Fibroblast of mammary gland (primary cell): ENCODE measurements at places on chromosomes 16 and 17.
A peak's percentile ranks its signal among the peaks of the same experiment; 100 is the strongest.

GRCh38 chr16:58551496-58551895 lies 36.2 kb downstream of the SETD6 start:
- DNase-seq: no peak

- DNase-seq: peak; percentile 24
These were observed 22.7 kb downstream of the BCO1 start for GRCh38 chr16:81261049-81261648.

DNA sequence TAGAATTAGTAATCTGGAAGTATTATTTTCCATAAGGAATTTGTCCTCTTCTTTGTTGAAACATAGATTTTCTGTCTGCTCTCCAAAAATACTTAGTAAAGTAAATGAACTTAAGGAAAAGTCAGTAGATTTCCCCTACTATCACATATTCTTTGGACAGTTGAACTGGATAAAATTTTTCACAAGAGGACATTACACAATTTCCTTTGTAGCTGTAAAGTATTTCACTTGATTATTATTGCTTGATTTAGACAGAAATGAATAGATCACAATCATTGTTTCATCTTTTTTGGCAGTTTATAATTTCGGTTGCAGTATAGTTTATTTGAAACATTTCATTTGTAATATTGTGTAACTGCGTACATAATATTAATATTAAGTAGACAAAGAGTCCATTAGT lies 12.5 kb downstream of the CYB5B start:
- no peak for DNase-seq

DNA sequence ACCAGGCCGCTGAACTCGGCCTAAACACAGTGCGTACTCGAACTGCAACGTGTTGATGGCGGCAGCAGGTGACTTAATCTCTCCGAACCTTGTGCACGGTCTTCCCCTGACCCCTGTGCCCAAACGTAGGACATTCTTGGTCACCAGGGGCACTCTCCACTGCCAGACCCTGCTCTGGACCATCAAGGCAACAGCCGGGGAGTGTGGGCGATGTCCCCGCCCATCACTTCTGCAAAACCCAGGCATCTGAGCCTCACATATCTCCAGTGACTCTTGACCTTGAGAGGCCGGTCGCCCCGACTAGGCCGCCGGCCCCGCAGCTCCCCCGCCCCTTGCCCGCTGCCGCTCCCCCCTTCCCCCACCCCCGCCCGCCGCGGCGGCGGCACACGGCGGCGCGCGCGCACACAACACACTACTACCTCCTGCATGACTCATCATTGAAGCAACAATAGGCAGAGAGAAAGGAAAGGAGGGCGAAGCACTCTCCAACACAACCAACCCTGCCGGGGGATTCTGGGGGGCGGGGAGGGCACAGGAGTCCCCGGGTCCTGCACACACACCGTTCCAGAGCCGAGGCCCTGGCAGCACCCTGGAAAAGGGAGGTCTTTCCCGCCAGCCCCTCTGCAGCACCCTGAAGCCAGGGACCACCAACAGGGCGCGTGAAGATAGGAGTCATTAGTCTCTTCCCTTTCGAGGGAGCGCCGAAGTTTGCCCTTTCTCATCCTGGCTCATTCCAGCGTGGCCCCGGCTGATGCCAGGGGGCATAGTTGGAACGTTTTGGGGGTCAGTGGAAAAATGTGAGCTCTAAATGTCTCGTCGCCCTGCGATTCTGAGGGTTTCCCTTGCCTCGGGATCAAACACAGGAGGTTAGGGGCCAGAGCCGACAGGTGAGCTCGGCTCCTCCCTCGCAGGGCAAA lies 1.9 kb downstream of the MNT start:
- DNase-seq: peak; percentile 79

DNA sequence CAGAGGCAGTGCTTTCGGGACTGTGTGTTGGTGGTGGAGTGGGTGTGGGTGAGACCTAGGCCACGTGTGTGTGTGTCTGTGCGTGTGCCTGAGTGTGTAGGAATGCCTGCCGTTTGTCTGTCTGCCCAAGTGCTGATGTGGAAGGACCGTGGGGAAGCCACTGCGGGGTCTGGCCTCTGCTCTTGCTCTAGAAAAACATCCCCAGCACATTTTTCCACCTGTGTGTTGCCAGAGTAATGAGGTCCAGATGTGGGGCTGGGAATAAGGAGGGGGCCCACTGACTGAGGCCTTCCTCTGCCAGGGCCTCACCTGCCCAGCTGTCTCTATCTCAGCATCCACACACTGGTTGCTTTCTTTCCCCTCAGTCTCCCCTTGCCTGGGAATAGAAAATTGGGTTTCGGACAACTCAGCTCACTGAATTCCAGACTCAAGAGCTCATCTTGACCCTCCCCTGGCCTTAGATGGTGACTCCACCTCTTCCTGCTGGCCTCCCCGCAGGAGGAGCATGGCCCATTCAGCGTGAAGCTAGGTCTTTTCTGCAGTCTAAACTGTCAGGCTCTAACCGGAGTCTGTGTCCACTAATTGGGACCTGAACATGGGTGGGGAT lies 7.6 kb downstream of the SGCA start:
- peak; percentile 90 for DNase-seq

DNA sequence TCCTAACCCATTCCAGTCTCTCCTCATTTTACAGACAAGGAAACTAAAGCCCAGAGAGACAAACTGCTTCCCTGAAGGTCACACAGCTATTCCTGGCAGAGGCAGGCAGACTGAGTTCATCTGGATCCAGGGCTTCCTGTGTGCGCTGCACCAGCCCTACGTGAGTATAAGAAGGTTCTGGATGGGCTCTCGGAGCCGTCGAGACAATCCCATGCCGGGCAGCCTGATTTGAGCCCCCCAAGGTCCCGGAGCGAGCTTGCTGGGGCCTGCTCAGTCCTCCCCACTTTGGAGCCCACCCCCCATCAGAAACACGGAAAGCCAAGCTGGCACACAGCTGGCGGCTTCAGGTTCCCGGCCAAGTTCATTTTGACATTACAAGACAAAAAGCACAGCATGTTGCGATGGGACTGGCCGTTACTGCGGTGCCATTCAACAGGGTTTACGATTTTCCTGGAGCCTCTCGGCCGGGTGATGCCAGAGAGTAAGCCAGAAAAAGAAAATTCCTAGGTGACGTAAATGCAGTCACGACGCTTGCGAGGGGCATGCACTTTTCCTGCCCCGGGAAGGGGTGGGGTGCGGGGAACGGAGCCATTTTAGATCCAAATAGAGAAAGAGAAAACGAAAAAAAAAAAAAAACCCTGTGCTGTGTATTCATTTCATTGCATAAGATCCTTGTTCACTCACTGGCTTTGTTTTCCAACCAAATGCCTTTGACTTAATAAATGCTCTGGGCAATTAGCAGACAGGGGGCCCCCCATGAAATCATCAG lies 167.1 kb upstream of the FOXF1 start:
- DNase-seq: peak; percentile 56

DNA sequence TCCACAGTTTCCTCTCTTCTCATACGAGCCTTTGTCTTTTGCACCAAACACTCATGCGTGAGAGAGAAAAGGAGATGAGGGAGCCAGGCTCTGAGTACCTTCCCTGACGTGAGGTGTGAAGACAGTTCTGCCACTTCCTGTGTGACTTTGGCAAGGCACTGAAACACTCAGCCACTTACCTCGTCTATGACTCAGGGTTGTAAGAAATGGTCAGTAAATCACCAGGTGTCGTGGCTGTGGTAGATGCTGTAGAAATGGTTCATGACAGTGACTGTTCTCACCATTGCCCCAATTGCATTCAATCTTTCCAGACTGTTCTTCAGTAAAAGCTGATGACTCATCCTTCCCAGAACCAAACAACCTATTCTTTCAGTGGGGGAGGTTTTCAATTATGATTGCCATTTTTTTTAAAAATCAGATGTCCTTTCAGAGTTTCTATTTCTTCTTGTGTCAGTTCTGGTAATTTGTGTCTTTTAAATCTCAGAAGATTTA lies 49.2 kb upstream of the CBFA2T3 start:
- DNase-seq: peak; percentile 47
